ENCODE measurements at places on chromosomes 12 and 14. TPM values are rescaled to one million over a fixed set of nuclear protein-coding genes. Genes with fewer than 3 reads are reported as not detected.

The WASHC3 gene
- 31.3 TPM for total RNA-seq

The ADGRD1 gene
- total RNA-seq, result 0.45 TPM

The TMEM121 gene
- total RNA-seq, result 8.7 TPM

The CLEC4D gene
- not detected for total RNA-seq

The KCNC2 gene
- total RNA-seq, result not detected

The PZP gene
- not detected for total RNA-seq

The SLC25A47 gene
- total RNA-seq, result not detected

The P2RX2 gene
- not detected for total RNA-seq

The TESPA1 gene
- total RNA-seq, result not detected

The SPX gene
- 3.6 TPM for total RNA-seq

The IKZF4 gene
- total RNA-seq, result 1.7 TPM

The SRSF5 gene
- total RNA-seq, result 299 TPM

The KRT2 gene
- total RNA-seq, result not detected

The PRR13 gene
- 260 TPM for total RNA-seq

The JPH4 gene
- total RNA-seq, result 0.07 TPM

The SYCP3 gene
- not detected for total RNA-seq

The RD3L gene
- total RNA-seq, result not detected

The FBXW8 gene
- total RNA-seq, result 6.2 TPM

The SLC7A7 gene
- total RNA-seq, result 20.1 TPM

The B4GALNT3 gene
- total RNA-seq, result 0.56 TPM

The TCL1A gene
- not detected for total RNA-seq

The NELL2 gene
- total RNA-seq, result 0.06 TPM

The KCNH5 gene
- total RNA-seq, result not detected

The LPAR5 gene
- 0.62 TPM for total RNA-seq

The MLXIP gene
- total RNA-seq, result 46.3 TPM

The SCN8A gene
- 1.2 TPM for total RNA-seq

The TSPAN19 gene
- not detected for total RNA-seq

The C14orf132 gene
- 4.3 TPM for total RNA-seq

The RNU4-1 gene
- total RNA-seq, result not detected

The EPYC gene
- not detected for total RNA-seq

The PRKAB1 gene
- total RNA-seq, result 34.8 TPM

The SPTB gene
- 2.5 TPM for total RNA-seq

The DEPDC4 gene
- total RNA-seq, result 1.5 TPM

The NGB gene
- total RNA-seq, result not detected

The TAS2R31 gene
- not detected for total RNA-seq

The GZMB gene
- not detected for total RNA-seq

The SFSWAP gene
- total RNA-seq, result 28.6 TPM

The TMPO gene
- 90.8 TPM for total RNA-seq

The PLA2G1B gene
- not detected for total RNA-seq

The RFX4 gene
- not detected for total RNA-seq

The KRT74 gene
- total RNA-seq, result not detected
